ENCODE measurements at places on chromosomes 4 and X. TPM values are rescaled to one million over a fixed set of nuclear protein-coding genes. Genes with fewer than 3 reads are reported as not detected.

Gene GLOD5
- not detected for total RNA-seq

Gene GAGE12F
- not detected for total RNA-seq

Gene VEGFC
- 0.26 TPM for total RNA-seq

Gene ADGRG4
- total RNA-seq: not detected

Gene KDR
- total RNA-seq: 425 TPM

Gene CD38
- 10.9 TPM for total RNA-seq

Gene GATB
- total RNA-seq: 9.3 TPM

Gene FAT4
- 62.5 TPM for total RNA-seq

Gene SPCS3
- total RNA-seq: 156 TPM

Gene EGFL6
- total RNA-seq: not detected

Gene SSX4B
- total RNA-seq: not detected

Gene RADX
- total RNA-seq: 0.09 TPM

Gene SMR3B
- total RNA-seq: not detected

Gene PDLIM5
- 75.5 TPM for total RNA-seq

Gene TMEM150C
- total RNA-seq: 8.3 TPM

Gene ASB12
- total RNA-seq: not detected

Gene NXT2
- total RNA-seq: 17.5 TPM

Gene SFRP2
- total RNA-seq: not detected

Gene FMR1
- total RNA-seq: 28.8 TPM

Gene CFAP299
- total RNA-seq: not detected

Gene RIBC1
- 0.11 TPM for total RNA-seq

Gene EDA2R
- total RNA-seq: 1.5 TPM

Gene PALLD
- total RNA-seq: 20.8 TPM

Gene FBXW7
- 50.3 TPM for total RNA-seq

Gene MAGEC1
- total RNA-seq: not detected

Gene MAGEE2
- total RNA-seq: not detected

Gene GPR50
- not detected for total RNA-seq

Gene PRR32
- not detected for total RNA-seq

Gene CXXC4
- total RNA-seq: 0.17 TPM

Gene CT83
- not detected for total RNA-seq

All from dermis lymphatic vessel endothelial cell (primary cell).